ENCODE measurements at places on chromosomes 3 and 15.

DNA sequence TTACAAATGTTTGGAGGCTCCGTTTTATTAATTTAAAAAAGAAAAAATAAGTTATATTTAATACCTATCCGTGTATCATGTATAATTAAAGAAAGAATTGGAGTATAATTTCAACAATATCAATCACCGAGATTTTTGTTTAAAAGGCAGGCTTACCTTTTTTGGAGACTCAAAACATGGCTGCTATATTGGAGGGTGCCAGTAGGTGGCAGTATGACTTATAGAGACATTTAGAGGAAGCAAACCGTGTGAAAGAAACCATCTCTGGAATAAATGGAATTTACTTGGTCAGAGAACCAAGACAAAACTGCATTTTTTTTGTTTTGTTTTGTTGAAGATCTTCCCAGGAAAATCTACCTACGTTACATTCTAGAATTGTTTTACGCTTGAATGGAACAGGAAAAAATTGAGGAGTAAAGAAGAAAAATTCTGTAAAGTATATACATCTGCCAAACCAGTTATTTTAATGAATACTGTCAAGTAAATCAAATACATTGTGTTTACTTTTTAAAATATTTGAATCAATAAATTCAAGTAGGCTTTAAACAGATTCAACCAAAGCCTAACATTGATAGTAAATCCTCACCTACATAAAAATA lies 802.6 kb upstream of the ALCAM start:
- no peak for DNase-seq

GRCh38 chr3:57283334-57283733 lies 9.2 kb downstream of the ASB14 start:
- DNase-seq: no peak

GRCh38 chr3:49699281-49699979 lies 10.1 kb downstream of the RNF123 start:
- DNase-seq: no peak

- DNase-seq: no peak
These were observed 110.6 kb upstream of the MEF2A start for GRCh38 chr15:99454941-99455788.
